ENCODE measurements at places on chromosomes 12 and 14.

- DNase-seq: no peak
Measured at GRCh38 chr12:91017043-91017442, 12.3 kb upstream of the EPYC start.

GRCh38 chr12:67991158-67991557 lies 1.9 kb downstream of the IFNG-AS1 start:
- DNase-seq: peak; percentile 20

DNA sequence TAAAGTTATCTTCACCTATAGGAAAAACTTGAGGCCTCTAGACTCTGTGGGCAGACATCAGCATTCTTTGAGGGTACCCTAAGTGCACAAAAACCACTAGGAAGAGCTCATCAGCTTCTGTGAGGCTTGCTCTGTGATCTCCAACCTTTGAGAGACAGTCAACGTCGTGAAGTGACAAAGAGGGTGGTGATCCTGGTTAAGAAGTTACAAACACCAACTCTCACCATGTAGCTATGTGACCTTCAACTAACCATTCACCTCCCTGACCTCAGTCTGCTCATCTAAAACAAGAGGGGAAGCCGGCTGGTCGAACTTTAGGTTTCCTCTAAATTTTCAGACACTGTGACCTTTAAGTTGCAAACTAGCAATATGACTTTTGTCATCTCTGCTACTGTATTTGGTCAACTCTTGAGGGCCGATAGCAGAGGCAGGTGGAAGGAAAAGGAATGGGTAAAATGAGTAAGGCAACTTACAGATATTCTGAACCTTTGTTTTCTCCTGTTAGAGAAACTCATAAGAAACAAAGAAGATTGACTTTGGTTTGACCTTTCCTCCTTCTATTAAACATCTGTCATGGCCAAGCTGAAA lies 103.2 kb upstream of the PARP11 start:
- DNase-seq: no peak

DNA sequence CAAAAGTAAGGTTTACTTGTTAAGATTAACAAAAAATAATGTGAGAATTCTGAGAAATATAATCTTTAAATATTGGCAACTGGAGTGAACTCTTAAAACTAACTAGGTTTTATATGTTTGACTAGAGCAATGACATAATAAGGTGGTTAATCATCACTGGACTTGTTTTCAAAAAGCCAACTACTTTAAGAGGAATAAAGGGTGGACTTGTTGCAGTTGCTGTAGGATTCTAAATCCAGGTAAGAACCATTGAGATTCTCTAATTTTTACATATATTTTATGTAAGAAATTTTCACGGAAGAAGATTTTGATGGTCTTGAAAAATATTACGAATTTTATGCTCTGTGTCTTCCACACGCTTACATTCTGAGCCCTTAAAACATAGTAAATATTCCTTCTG lies at the start of gene SLCO1B1:
Gene SLCO1B1, plus strand, starts transcription at position 197 of the 400 bp plus-strand sequence. CDS start 10,381 bp downstream, outside the sequence.
- no peak for DNase-seq

- no peak for DNase-seq
Measured at GRCh38 chr14:95256002-95256775, 63.5 kb downstream of the CLMN start.

GRCh38 chr12:89691659-89692058 lies 17.0 kb downstream of the ATP2B1 start:
- DNase-seq: no peak

DNA sequence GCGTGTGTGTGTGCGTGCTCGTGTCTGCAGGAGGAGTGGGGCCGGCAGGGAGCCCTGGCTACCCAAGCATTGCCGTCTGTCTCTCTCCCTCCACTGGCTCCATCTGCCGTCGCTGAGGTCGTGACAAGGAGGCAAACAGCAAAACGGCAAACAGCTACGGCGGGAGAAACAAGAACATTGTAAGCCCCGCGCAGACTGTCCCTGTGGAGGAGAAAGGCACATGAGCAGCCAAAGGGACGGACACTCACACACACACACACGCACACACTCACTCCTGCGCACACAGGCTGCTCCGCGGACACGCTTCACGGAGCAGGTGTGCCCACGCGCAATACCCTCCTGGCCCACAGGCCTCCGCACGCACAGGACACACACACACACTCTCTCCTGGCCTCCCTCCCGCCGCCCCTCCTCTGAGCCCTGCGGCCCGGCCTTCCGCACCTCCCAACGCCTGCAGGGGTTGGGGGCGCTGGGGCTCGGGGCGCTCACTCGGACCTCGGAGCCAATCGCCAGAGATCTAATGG lies 905 bp downstream of the CISTR start:
- no peak for DNase-seq

GRCh38 chr12:49750027-49750995 lies 9.0 kb downstream of the TMBIM6 start:
- DNase-seq: peak; percentile 29

GRCh38 chr12:62720661-62721330 lies 214.2 kb downstream of the PPM1H start:
- DNase-seq: no peak

DNA sequence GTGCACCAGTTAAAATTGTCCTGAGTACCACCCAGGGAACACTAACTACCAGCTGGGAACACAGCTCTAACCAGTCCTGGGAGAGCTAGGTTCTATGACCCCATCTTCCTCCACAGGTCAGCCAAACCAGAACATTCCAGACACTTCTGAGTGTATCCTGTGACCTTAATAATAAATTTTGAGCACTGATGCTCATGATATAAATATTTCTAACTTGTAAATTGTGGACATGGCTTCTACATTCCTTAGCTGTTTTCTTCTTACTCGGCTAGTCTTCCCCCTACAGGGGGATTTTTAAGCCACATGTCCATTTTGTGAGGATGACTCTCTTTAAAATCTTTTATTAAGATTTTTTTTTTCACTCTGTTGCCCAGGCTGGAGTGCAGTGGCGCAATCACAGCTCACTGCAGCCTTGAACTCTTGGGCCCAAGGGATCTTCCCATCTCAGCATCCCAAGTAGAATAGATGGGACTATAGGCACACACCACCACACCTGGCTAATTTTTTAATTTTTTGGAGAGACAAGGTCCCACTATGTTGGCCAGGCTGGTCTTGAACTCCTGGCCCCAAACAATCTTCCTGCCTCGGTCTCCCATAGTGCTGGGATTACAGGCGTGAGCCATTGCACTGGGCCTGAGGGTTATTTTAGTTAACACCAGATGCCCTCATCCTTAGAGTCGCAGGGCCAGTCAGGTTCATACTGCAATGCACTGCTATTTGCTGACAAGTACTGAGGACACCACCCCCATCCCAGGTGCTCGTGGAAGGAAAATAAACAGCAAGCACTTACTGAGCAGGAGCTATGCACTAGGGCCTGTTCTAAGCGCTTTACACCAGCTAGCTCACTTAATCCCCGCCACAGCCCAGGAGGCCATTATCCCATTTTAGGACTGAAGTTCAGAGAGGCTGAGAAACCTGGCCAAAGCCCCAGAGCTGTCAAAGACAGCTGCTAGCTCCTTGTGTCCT lies 142.6 kb upstream of the NCOR2 start:
- DNase-seq: no peak

DNA sequence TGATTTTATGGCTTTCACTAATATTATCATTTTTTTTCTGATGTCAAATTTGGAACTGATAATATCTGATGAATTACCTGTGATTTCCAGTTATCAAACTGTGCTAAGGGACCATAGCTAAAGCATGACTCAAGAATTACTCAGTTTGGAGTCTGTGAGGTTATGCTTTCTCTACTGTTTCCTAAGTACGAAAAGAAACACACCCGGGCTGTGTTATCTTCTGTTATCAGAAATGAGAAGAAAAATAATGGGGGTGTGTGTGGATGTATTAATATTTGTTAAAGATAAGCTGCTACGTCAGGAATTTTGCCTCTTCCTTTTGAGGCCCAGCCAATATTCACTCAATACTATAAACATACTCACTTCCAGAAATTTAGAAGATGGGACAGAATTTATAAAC lies 1401.9 kb upstream of the FLRT2 start:
- DNase-seq: no peak

DNA sequence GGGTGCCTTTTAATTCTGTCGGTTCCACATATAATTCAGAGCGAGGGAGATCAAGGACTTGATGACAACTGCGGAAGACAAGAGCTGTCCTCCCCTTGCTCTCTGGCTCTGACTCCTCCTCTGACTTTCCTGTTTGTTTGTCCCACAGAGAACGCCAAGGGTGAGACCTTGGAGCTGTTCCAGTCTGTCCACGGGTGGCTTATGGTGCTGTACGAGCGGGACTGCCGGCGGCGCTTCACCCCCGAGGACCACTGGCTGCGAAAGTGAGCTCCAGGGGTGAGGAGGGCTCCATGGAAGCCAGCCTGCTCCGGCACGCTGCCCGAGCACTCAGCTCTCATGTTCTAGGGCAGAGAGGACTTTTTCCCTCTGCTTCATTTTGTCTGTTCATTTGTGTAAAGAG lies 32.8 kb downstream of the UBE3B start:
- no peak for DNase-seq

- no peak for DNase-seq
Measured at GRCh38 chr14:26987744-26988363, 390.0 kb upstream of the NOVA1 start.

GRCh38 chr14:51962711-51963110 lies 26.6 kb upstream of the RTRAF start:
- no peak for DNase-seq

All from stimulated activated CD8-positive, alpha-beta memory T cell treated with anti-CD3 and anti-CD28 coated beads, Interleukin-15, amount 100 ng/mL, for 4 hours (primary cell).